Astrocyte (in vitro differentiated cells and primary cell): ENCODE measurements at places on chromosomes 12 and 14. TPM values are rescaled to one million over a fixed set of nuclear protein-coding genes. Genes with fewer than 3 reads are reported as not detected.

GRCh38 chr12:30525171-30525570 lies 170.5 kb downstream of the IPO8 start:
- no peak for DNase-seq
- H3K4me3 ChIP-seq = no peak overlapping the region
- H3K27me3 ChIP-seq = no peaks in the 10 kb centered on the region
- no peak overlapping the region for H3K27ac ChIP-seq
- no peaks in the 10 kb centered on the region for H3K36me3 ChIP-seq

GRCh38 chr12:120317224-120318105 lies 10.1 kb downstream of the PLA2G1B start:
- no peaks in the 10 kb centered on the region for H3K36me3 ChIP-seq
- DNase-seq = peak; percentile 97
- peaks cover 5% of the 10 kb centered on the region for H3K4me1 ChIP-seq

DNA sequence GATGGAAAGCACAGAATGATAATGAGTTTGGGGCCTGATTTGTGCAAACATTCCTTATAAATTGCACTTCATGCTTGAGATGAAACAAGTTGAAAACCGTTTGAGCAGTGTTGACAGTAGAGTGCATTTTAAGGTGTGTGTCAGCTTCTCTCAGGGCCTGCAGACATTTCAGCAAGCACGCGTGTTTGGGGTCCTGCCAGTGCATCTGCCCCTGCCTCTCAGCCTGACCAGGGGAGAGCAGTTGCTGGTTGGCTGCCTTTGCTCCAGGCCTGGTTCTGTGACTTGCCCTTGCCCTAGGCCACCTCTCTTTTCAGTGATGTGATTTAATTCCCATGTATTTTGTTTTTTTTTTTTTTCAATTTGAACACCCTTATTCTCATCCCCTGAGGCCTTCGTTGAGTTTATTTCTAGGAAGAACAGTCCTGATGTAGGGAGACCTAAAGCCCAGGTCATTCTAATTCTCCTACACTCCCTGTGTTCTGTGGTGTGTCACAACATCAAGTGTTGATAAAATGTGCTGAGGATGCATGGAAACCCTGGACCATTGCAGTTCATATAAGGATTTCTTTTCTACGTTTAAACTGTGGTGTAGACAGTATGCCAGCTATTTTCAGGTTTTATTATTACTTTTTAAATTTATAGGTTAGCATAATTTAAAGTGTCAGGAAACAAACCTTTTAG lies 40.1 kb upstream of the AMN start:
- no peak overlapping the region for H3K4me3 ChIP-seq
- no peaks in the 10 kb centered on the region for H3K4me1 ChIP-seq
- no peaks in the 10 kb centered on the region for H3K27me3 ChIP-seq
- no peak for DNase-seq

DNA sequence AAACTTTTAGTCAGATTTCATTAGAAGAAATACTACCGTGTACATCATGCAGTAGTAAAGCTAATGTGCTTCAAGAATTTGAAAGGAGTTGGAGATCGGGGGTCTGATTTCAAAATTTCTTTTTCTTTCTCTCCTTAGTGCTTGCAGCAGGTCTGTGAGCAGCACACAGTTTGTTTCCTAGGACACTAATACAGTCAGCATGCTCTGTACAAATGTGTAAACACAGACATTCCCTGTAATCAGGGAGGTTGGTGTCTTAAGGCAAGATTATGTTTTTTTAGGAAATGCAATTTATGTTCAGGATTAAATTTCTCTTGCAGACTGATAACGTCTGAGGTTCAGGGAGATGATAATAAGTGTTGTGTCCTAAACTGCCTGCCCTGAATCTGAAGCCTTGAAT lies 142.7 kb downstream of the ALX1 start:
- H3K4me1 ChIP-seq = no peaks in the 10 kb centered on the region
- no peak overlapping the region for H3K4me3 ChIP-seq
- no peak for DNase-seq
- H3K36me3 ChIP-seq = no peaks in the 10 kb centered on the region
- no peaks in the 10 kb centered on the region for H3K27me3 ChIP-seq

- H3K27me3 ChIP-seq = peaks cover 2% of the 10 kb centered on the region
- DNase-seq = no peak
- H3K27ac ChIP-seq = no peak overlapping the region
- H3K4me1 ChIP-seq = no peaks in the 10 kb centered on the region
Measured at GRCh38 chr14:23351681-23352505, 794 bp downstream of the SLC22A17 start.

Gene DDN
- total RNA-seq = 0.50 and 0.55 TPM in 2 replicates
